ENCODE measurements at places on chromosomes 3 and 15. TPM values are rescaled to one million over a fixed set of nuclear protein-coding genes. Genes with fewer than 3 reads are reported as not detected.

Gene CHRFAM7A
- 3.9 TPM for total RNA-seq

Gene GNAT1
- total RNA-seq, result not detected

DNA sequence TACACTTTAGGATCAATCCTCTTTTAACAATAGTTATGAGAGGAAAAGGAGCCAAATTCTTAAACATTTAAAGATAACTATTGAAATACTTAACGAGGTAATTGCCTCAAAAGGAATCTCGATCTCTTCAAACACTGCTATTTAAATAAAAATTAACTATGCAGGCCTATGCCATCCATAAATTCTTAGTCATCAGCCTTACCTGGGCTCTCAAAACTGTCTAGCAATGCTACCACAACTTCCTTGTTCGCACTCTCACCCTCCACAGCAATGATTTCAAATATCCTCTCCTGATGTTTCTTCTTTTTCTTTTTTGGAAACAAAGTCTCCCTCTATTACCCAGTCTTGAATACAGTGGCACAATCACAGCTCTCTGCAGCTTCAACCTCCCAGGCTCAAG lies 12.3 kb downstream of the ETFA start:
- no peak for DNase-seq

DNA sequence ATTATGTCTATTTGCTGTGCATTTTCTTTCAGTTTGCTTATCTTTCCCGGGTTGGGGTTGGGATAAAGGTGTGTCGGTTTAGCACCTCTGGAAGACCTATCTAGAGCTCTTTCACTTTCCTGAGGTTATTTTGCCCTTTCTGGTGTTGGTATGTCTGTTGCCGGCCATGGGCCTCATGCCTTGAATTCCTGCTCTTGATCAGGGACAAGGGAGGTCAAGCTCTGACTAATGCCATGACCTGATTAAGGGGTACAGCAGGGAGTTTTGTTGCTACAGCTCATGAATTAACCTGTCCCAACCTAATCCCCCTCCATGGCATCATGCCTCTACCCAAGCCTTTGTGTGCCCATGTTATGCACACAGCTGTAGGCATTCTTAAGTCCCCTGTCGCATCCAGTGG lies 70.5 kb upstream of the GOLGA6B start:
- DNase-seq, result no peak

GRCh38 chr3:67804089-67804488 lies 149.7 kb upstream of the SUCLG2 start:
- DNase-seq, result no peak

GRCh38 chr15:78075490-78076230 lies 1.9 kb downstream of the TBC1D2B start:
- DNase-seq, result no peak

- DNase-seq, result no peak
Measured at GRCh38 chr15:56683908-56684307, 49.4 kb downstream of the ZNF280D start.

Gene NME9
- 2.3 TPM for total RNA-seq

Gene LMAN1L
- not detected for total RNA-seq

Gene MYL3
- not detected for total RNA-seq

- DNase-seq, result no peak
Measured at GRCh38 chr15:101099183-101099582, 152.7 kb downstream of the CHSY1 start.

DNA sequence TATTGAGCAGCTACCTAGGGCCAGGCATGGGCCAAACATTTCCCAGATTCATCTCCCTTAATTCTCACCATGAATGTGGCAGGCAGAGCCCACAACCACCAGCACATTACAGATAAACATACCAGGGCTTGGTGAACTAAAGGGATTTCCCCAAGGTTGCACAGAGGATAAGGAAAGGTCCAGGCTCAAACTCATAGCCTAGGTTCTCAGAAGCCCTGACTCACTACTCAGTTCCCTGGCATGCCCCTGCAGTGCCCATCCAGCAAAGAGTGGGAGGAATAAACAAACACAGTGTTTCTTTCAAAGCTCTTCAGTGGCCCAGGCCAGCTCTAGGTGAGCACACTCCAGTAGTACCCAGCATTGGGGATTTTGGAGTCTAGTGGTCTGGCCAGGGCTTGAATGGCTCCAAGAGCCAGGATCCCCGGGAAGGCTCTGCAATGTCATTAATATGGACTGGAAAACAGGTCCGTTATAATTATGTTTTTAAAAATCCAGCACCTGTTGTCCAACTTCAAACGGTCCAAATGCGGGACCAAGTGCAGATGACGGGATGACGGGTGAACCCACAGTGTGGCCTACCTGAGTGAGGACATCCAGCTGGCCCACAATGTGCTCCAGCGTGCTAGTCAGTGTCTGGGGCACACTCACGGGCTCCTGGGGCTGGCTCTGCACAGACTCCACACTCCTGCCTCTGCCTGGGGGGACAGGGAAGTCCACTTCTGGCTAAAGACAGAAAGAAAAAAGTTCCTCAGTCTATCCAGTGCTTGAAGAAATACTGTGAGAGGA lies 39.8 kb upstream of the DUSP7 start:
- no peak for DNase-seq

- no peak for DNase-seq
Measured at GRCh38 chr15:33191591-33191990, 2.9 kb downstream of the FMN1 start.

Gene MYRIP
- total RNA-seq, result 12.5 TPM

DNA sequence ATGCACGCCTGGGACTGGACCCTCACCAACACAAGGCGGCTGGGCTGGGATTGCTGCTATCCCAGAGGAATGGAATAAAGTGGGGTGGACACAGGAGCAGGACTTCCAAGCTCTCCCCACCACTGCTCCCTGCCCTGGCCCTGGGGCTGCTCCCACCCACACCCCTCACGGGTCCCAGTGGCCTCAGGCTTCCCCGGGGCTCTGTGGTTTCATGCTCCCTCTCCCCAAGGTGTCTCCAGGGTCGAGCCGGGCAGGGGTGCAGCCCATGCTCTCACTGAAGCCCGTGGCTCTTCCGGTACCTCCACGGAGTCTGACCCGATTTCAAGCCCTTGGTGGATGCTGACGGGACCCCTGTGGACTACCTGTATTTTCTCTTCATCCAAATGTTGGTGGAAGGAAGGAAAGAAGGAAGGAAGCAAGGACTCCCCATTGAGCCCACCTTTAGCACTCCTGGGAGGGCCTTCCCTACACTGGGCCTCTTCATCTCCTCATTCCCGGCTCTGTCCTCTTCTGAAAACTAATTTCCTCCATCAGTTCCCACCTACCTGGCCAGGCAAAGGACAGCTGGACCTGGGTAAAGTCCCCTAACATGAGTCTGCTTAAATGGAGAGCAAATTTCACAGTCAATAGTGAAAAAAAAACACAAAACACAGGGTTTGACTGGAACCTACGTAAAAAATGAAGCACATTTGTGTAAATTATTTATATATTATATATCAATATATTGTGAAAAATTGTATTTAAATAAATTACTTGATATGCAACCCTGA lies 44.0 kb upstream of the PCSK6 start:
- no peak for DNase-seq

DNA sequence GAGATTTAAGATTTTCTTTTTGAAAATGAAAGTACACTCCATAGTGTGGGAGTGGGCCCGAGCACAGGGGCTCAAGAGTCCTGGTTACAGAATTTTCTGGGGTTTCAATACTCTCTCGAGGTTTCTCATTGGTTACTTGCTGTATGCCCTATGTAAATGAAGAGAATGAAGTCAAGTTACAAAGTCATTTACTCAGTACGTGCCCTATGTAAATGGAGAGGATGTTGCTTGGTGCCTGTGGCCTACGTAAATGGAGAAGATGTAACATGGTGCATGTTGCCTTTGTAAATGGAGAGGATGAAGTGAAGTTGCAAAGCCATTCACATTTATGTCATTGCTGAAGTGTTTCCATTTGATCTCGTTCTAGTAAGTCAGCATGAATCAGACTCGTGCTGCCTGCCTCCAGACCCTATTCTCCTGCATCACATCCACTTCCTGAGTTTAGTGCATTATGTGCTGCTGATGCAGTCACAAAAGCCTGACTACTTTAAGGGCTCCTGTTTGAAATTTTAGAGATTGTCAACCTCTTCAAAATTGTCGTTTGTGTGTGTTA lies 302.0 kb downstream of the ZBBX start:
- no peak for DNase-seq

Gene SLC9C1
- under 0.01 TPM for total RNA-seq

Gene LRRN1
- 21.4 TPM for total RNA-seq

DNA sequence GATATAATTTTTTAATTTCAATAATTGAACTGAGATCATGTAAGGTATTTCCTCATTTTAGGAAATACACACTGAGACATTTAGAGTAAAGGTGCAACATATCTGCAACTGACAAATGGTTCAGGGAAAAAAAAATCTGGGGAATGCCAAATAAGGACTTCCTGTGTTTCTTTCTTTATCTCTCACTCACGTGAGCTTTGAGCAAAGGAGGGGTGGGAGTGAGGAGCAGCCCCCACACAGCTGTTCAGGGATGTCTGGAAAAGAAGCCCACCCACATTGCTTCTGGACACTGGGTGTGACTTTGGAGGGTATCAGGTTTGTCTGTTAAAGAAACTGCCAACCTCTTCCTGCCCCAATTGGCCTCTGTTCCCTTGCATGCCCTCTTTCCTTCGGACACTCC lies 5.6 kb upstream of the TP63 start:
- DNase-seq, result no peak

DNA sequence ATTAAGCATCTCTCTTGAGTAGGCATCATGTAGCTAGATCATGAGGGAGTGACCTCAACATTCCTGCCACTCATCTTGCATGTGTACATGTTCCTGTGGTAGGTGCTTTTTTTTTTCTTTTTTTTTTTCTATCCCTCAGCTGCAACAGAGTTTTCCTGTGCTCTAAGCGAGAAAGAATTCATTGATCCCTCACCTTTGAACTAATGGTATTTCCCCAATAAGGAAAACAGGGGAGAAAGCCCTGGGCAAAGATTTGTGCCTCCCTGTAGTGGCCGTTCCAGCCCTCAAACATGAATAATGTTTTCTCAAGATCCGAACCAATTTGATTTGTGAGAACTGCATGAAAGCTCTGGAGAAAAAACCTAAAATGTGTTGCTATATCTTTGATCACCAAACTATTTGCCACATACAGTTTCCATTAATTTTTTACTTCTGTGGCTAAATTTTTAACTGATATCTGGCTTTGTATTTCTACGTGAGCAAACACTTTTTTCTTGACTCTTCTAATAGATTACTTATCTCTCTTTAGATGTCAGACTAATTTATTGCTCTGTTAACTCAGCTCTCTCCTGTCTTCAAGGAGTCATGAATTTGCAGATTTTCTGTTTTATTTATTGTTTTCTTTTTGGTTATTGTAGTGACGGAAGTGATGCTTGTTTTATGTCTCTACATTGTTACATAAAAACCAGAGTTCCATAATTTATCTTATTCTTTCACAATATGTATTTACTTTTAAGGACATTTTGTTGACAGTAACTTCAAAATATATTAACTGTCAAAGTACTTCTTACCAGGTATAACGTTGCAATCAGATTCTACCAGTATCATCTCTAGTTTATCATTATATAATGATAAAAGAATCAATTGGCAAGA lies 1396.5 kb downstream of the OTOL1 start:
- DNase-seq, result no peak

Gene FBXL22
- 0.47 TPM for total RNA-seq

- DNase-seq, result no peak
Measured at GRCh38 chr15:73127302-73127936, 75.2 kb downstream of the NEO1 start.

Gene MAGI1
- total RNA-seq, result 49.4 TPM

DNA sequence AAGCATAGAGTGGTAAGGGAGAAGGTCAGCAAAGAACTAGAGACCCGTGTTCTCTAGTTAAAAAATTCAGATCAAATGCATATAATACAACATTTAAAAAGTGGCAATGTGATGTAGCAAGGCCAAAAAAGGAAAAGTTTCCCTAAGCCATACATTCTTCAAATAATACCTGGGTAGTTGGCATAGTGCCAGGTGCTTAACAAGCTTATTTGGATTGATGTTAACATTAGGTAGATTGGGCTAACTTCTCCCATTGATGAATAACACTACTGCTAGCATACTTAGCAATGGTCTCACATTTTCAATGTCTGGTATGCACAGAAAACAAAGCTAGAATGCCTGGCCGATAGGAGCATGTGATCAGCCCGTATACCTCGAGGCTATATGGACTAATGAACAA lies 283.6 kb upstream of the RARB start:
- DNase-seq, result no peak

All from occipital lobe (tissue), 3 donors.